Right cardiac atrium (tissue), 5 donors: ENCODE measurements at places on chromosomes 5 and 9.

DNA sequence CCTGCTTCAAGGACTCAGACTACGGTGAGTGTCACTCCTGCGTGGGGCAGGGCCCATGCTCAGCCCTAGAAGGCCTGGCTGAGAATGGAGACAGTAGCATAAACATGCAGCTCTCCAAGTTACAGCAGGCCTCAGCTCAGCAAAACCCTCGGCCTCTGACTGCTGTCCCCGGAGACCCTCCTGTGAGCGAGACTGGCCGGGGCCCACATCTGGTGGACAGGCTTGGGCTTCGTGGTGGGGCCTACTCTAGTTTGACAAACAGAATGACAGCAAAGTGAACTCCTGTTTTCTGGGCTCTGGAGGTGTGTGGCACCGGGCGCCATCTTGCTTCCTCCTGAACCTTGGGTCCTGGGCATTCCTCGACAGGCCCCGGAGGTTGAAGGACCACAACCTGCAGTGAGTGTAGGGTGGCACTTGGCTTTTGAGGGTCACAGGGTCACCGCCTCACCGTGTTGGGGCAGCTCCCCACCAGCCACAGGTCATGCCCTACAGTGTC lies 97.5 kb downstream of the PHF2 start:
- DNase-seq = no peak

GRCh38 chr9:12923468-12924009 lies 148.7 kb downstream of the LURAP1L start:
- DNase-seq = peak; percentile 38

GRCh38 chr9:27367175-27367798 lies 70.3 kb upstream of the EQTN start:
- DNase-seq = no peak

DNA sequence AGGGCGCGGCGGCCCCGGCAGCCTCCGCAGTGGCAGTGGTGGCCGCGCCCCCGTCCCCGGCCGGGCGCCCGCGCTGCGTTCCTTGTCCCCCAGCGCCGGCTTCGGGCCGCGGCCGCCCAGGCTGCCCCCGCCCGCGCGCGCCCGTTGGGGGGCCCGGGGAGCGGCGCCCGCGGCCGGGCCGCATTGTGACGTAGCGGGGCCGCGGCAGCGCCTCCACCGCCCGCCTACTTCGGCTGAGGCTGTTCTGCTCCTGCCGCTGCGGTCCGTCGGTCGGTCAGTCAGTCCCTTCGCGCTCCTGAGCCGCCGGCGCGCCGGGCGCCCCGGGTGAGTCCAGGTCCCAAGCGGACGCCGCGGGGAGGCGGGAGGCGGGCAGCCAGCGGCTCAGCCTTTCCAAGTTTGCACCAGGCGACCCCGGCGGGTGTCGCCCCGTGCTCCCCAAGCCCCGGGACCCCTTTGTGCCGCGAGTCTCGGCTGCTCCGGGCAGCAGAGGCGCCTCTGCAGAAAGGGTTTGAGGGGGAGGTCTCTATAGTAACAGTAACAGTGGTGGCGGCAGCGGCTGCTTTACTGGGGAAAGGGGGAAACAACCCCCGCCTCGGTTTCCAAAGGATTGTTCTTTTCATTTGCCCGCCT lies at the start of gene SNCAIP:
Gene SNCAIP, plus strand, starts transcription at position 277 of the 630 bp plus-strand sequence. CDS start 78,898 bp downstream, outside the sequence.
- DNase-seq = peak; percentile 85

GRCh38 chr5:96857454-96857853 lies 18.8 kb upstream of the ERAP2 start:
- DNase-seq = no peak

GRCh38 chr5:8058616-8059190 lies 189.8 kb downstream of the MTRR start:
- DNase-seq = no peak

DNA sequence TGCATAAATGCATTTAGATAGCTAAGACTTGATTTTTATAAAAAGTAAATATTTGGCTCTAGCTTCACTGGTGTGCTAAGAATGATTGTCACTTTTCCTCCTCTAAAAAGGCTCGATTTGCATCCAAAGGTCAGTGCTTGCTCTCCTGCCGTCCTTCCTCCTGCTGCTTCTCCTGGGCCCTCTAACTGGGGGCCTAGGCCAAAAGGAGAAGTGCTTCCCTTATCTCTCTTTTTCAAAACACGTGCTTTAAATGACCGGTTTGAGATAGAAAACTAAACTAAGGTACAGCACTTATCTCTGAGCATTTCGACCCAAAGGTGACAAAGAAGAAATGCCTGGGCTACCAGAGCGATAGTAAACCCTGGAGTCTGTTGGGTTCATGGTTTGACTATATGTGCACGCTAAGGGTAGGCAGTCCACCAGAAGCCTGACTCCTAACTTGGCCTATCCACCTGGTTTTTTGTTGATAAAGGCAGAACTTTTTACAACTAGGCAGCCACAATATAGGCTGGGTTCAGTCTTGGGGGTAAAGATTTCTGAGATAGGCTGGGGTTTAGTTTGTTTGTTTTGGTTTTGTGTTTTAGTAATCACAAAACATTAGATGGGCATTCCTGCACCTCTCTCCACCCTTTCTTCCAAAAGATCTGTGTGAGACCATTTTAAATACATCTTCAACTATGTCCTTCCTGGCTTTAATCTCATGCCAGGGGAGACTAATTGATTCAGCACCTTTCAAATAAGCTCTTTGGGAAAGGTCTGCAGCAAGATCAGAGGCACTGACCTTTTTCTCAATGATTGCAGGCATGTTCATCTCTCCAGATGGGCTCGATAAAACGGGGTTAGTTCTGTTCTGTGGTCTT lies 3.8 kb downstream of the NR2F1-AS1 start:
- DNase-seq = no peak

DNA sequence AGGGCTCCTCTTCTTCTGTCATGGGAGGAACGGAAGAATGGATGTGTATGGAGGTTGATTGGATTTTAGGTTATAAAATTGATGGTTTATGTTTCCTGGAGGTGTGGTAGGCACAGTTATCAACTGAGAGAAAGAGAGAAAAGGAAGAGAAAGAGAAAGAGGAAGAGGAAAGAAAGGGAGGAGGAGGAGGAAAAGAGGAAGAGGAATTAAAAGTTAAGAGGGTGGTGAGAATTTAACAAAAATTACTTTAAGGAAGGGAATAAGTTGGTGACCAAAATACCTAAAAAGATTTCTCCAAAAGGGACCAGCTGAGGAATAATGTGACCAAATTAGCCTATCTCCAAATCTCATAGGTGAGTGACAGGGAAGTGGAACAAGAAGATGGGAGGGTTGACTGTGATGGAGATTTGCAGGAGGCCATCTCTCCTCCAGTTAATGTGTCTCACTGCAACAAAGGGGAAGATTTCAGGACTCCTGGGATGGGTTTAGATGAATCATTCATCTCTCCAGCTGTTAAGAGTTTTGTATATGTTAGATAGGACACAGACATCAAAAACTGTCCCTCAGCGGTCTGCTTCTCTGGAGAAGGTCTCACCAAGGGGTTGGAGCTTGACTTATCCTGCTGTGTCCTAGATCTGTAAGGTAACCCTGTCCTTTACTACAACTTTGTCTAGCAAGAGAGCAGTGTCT lies 76.0 kb upstream of the TMC1 start:
- DNase-seq = no peak

GRCh38 chr9:15287309-15287708 lies 19.7 kb downstream of the TTC39B start:
- no peak for DNase-seq

- DNase-seq = no peak
Observed at GRCh38 chr9:108271236-108271635, 584.5 kb downstream of the ACTL7B start.

DNA sequence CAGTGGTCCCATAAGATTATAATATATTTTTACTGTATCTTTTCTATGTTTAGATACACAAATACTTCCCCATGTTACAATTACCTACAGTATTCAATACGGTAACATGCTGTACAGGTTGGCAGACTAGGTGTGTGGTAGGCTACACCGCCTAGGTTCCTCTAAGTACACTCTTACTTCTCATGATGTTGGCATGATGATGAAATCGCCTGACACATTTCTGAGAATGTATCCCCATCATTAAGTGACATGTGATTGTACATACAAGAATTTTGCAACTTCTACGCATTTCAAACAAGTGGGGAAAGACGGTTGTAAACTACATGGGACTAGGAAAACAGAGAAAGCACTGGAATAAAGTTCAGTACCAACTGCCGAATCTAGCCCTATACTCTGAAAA lies 53.3 kb downstream of the SETX start:
- no peak for DNase-seq

- no peak for DNase-seq
Observed at GRCh38 chr5:126483156-126483555, 59.9 kb downstream of the GRAMD2B start.
